ENCODE measurements at places on chromosomes 2 and 18. TPM values are rescaled to one million over a fixed set of nuclear protein-coding genes. Genes with fewer than 3 reads are reported as not detected.

The MAB21L4 gene
- polyA plus RNA-seq = not detected

The NDUFB3 gene
- 154 TPM for polyA plus RNA-seq

The MLPH gene
- not detected for polyA plus RNA-seq

The TMEM131 gene
- 9.6 TPM for polyA plus RNA-seq

The DSG3 gene
- not detected for polyA plus RNA-seq

The KATNAL2 gene
- 1.4 TPM for polyA plus RNA-seq

The STAT4 gene
- 5.1 TPM for polyA plus RNA-seq

The MYOM1 gene
- 1.7 TPM for polyA plus RNA-seq

The MYL1 gene
- polyA plus RNA-seq = not detected

The TRPM8 gene
- polyA plus RNA-seq = 0.18 TPM

The TLX2 gene
- polyA plus RNA-seq = not detected

The PUM2 gene
- 36.1 TPM for polyA plus RNA-seq

The GALNT13 gene
- polyA plus RNA-seq = 10.9 TPM

The MDH1B gene
- polyA plus RNA-seq = 17.8 TPM

The KYNU gene
- 0.18 TPM for polyA plus RNA-seq

The ERBB4 gene
- polyA plus RNA-seq = 0.69 TPM

The CYS1 gene
- polyA plus RNA-seq = not detected

The LRRC30 gene
- polyA plus RNA-seq = not detected

The PLGLB2 gene
- 10.5 TPM for polyA plus RNA-seq

The ANTXR1 gene
- 5.2 TPM for polyA plus RNA-seq

The UGT1A7 gene
- polyA plus RNA-seq = not detected

The ASB18 gene
- not detected for polyA plus RNA-seq

The SIX2 gene
- not detected for polyA plus RNA-seq

The MAL gene
- not detected for polyA plus RNA-seq

The AQP12A gene
- not detected for polyA plus RNA-seq

The BOLL gene
- not detected for polyA plus RNA-seq

The HOXD10 gene
- not detected for polyA plus RNA-seq

The PAIP2B gene
- 14.4 TPM for polyA plus RNA-seq

The IL1B gene
- polyA plus RNA-seq = not detected

The UGT1A6 gene
- not detected for polyA plus RNA-seq

The CEP68 gene
- polyA plus RNA-seq = 34.7 TPM

The LYG2 gene
- not detected for polyA plus RNA-seq

The CD226 gene
- 0.11 TPM for polyA plus RNA-seq

The IL18RAP gene
- polyA plus RNA-seq = not detected

Data from neural cell (in vitro differentiated cells).